Stimulated activated CD8-positive, alpha-beta memory T cell treated with anti-CD3 and anti-CD28 coated beads, Interleukin-15, amount 100 ng/mL, for 24 hours (primary cell): ENCODE measurements at places on chromosomes 2 and 18.

GRCh38 chr2:47725808-47726207 lies 57.1 kb upstream of the MSH6 start:
- no peak for DNase-seq

DNA sequence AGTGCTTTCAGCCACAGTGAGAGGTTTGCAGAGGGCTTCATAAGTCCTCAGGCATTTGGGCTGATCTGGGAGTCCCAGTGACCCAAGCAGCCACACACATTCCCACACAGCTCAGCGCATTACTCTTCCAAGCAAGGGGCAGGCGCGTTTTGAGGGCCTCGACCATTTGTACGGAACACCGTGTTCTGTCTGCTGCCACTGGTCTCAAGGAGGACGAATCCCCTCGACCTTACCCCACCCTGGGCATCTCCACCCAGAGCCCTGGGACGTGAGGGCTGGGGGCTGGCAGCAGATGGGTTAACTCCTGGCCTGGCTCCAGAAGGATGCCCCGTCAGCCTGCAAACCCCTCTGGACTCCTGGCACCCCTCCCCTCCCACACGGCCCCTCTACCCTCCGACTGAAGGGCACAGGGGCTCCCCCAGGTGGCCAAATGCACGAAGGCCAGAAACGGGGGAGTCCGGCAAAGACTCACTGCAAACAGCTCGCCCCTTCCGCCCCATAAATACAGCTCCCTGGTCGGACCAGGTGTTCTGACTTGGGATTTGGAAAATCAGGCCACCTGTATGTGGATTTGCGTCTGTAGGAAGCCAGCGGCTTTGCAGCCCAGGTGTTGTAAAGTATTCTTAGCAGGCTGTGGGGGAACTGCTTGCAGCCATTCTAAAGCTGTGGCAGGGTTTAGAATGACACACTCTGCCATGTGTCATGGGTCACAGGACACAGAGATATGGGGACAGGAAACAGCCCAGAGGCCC lies 33.6 kb upstream of the PTMA start:
- no peak for DNase-seq

GRCh38 chr2:15766303-15766861 lies 174.0 kb upstream of the MYCN start:
- no peak for DNase-seq

DNA sequence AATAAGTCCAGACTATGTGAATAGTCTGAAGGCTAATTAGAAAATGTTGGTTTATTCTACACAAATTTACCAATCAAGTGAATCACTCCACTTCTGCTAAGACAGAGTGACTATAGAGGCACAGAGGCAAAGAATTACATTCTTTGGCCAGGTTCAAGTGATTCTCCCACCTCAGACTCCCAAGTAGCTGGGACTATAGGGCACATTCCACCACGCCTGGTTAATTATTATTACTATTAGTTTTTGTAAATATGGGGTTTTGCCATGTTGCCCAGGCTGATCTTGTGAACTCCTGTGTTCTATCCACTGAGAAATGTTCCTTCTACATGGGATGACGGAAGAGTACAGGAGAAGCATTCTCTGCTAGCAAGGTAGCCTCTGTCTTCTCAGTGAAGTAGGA lies 37.6 kb upstream of the PSME4 start:
- no peak for DNase-seq

- DNase-seq: no peak
Measured at GRCh38 chr2:38734299-38735058, 16.7 kb downstream of the SRSF7 start.

GRCh38 chr2:102442967-102443828 lies 20.2 kb downstream of the IL18RAP start:
- DNase-seq: no peak

- no peak for DNase-seq
Measured at GRCh38 chr2:207437136-207437523, 92.6 kb upstream of the CREB1 start.

DNA sequence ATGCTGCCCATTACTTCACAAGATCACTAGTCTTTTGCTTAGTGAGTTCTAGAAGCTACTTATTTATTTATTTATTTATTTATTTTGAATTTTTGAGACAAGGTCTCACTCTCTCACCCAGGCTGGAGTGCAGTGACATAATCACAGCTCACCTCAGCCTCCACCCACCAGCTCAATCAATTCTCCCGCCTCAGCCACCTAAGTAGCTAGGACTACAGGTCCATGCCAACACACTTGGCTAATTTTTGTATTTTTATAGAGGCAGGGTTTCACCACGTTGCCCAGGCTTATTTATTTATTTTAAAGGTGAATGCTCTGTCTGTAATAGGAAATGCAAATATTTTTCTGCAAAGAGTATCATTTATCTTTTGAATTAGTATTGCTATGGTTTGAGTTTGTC lies 67.7 kb downstream of the ATAD2B start:
- DNase-seq: no peak

DNA sequence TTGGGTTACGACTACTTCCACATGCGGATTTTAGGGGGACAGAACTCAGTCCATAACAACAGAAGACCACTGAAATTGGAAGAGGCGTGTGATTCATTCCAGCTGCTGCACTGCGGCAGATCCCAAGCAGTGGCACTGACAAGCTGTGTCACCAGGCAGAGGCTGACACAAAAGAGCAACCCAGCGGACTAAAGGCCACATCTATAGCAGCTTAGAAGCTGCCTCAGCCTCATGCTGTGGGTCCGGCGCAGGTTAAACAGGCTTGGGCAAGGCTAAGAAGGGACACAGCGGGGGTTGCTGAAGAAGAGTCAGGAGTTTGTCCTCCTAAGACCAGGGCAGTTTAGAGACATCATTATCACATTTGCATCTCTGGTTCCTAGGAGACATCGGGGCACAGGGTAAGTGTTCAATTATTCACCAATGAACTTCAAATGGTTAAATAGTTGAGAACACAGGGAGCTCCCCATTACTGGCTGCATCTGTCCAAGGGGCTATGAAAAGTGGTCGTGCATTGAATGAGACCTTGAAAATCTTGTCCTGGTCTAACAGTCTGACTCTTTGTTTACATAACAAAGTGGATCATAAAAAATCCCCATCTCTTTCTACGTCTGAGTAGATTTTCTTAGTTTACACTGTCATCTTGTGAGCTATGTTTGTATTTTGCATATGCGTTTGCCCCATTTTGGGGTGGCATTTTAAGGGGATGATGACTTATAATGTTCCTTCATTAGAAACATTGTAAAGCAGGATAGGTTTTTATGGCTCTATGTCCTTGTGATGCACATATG lies 162.3 kb upstream of the TRIB2 start:
- DNase-seq: no peak

GRCh38 chr2:179235463-179236108 lies 29.0 kb downstream of the SESTD1 start:
- no peak for DNase-seq

- no peak for DNase-seq
Measured at GRCh38 chr2:23564615-23564960, 179.6 kb downstream of the KLHL29 start.

GRCh38 chr2:45946023-45946422 lies 294.5 kb downstream of the PRKCE start:
- DNase-seq: no peak

GRCh38 chr2:42052702-42053481 lies 5.1 kb downstream of the PKDCC start:
- DNase-seq: no peak

GRCh38 chr2:19380532-19380931 lies 22.1 kb upstream of the OSR1 start:
- DNase-seq: no peak

DNA sequence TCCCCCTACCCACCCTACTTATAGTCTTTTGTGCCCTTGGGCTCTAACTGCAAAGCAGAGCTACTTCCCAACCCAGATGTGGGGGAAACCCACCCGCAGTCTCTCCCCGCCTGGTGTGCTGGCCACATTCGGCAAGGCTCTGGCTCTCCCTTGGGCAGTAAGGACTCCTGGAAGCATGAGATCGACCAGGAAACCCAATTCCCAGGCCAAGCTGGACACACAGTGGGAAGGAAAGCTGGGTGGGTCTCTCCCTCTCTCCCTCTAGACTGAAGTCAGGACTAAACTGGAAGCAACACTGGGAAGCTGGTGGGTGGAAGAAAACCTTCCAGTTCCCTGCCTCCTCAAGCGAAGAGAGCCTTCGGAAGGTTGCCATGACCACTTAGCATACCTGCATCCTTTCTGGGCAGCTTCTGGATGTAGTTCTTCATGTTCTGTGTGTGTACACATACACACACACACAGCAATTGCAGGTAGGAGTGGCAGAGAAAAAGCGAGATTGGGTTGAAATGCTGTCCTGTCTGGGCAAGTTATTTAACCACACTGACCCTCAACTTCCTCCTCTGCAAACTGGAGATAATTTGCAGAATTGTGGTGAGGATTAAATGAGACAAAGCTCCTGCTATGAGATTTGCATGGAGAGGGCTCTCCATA lies 33.9 kb downstream of the ZBTB7C start:
- no peak for DNase-seq

DNA sequence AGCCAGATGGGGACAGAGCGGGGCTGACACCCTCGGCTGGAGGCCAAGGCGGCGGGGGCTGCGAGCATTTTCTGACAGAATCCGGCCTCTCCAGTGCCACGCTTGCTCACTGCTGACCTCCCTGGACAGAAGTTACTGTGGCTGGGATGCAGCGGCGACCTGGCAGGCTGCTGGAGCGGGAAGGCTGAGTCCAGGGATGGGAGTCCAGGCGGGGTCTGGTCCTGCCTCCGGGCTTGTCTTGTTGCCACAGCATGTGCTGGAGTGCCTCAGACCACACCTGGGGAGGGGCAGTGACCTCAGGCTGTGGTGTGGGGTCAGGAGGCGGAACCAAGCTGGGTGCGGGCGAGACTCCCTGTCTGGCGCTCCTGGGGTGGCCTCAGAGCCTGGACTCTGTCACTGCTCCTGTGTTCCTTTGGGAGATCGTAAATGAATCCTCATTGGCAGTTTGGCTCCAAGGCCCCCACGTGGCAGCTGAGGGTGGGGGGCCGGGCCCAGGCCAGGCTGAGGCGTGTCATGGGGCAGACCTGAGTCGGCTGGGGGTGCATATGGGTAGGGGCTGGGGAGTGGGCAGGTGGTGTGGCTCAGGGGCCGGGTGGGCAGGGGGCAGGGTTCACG lies 5.5 kb downstream of the BOK start:
- no peak for DNase-seq

DNA sequence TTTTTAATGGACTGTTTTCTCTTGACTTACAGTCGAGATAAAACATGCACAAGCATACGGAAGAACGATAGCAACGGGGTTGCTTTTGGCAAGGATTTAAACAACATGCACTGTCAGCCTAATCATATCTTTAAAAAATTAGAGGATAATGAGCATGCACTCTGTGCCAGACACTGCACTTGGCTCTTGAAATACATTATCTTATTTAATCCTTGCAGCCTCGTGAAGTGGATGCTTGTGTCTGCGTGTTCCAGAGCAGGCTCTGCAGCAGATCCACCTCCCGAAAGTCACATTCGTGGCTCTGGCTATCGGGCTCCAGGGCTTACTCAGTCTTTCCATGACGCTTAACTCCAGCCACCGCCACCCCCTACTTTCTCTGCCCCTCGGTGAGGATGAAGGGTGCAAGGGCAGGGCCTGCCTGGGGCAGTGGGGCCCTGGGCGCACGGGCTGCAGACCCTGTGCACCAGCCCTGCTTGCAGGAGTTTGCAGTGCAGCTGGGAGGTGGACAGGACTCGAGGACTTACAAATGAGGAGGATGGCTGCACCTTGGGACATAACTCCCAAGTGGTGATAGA lies 61.7 kb downstream of the ACKR3 start:
- no peak for DNase-seq

DNA sequence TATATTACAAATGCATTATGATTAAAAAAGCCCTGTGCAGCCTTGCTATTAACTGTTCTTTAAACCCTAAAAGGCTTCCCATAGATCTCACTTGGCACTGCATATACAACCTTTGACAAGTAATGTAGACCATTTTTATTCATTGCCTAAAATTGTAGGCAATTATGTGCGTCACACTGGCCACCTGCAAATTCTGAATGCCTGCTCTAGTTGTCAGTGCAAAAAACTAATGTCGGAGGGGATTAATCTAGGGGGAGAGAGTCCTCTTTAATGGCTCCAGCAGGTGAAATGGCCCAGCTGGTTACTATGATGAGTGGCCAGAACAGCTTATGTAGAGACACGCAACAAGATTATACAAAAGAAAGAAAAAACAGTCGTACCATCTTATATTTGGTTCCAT lies 123.2 kb downstream of the OLA1 start:
- DNase-seq: no peak

DNA sequence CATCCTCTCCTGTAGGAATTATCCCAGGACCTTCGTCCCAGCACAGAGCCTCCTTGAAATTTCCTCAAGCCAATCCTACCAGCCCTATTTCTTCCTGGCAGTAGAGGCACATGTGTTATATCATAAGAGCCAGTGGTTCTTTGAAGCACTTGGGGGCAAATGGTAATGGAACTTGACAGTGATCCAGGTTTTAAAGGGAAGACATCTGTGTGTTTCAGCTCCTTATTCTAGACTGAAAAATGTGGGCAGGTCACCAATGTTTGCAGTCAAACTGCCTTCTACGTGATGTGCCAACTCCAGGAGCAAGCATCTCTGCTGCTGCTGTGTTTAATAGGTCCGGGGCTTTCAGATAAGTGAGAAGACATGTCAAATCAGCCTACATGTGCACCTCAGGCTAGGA lies 157.1 kb downstream of the GALNT14 start:
- DNase-seq: no peak

DNA sequence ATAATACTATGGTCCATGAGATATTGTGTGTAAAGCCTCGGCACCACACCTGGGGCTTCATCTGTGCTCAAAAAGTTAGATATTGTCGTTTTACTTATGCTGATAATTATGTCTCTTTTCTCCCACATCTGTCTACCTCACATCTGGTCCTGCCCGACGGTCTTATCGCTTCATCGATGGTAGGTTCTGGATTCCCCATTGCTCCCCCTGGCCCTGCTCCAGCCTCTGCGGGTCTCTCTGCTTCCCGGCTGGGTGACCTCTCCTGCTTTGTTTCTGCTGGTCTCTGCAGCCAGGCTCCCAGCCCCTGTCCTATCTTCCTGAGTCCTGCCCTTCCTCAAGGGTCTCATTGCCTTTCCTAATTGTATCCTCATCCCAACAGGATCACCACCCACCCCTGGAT lies 294.2 kb downstream of the NDUFA10 start:
- no peak for DNase-seq

DNA sequence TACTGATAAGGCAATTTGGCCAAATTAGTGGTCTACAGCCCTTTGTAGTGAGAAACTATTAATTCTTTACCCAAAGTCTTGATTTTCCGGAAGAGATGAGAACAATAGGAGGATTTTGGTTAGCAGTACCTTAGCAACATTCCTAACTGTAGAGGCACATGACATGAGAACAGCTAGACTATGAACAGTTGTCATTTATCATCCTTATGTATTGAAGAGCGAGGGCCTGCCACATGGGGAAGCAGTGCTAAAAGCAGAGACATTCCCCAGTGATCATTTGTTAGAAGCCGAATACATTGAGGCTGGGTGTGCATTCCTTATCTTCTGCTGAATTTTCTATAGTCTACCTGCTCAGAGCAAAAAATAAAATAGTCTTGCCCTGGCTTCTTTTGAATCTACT lies 65.2 kb downstream of the RBBP8 start:
- no peak for DNase-seq

GRCh38 chr2:239855863-239856587 lies 169.1 kb downstream of the NDUFA10 start:
- no peak for DNase-seq

GRCh38 chr18:55778788-55779690 lies 191.0 kb upstream of the TCF4 start:
- DNase-seq: no peak
